ENCODE measurements at places on chromosomes 2 and 18.
A peak's percentile ranks its signal among the peaks of the same experiment; 100 is the strongest.

GRCh38 chr18:8468921-8469335 is 140.3 kb upstream of the RAB12 start:
- no peak for DNase-seq

- no peak for DNase-seq
Measured at GRCh38 chr2:204127238-204127637, 190.7 kb downstream of the ICOS start.

- DNase-seq: no peak
Measured at GRCh38 chr2:221197225-221197856, 374.8 kb downstream of the EPHA4 start.

DNA sequence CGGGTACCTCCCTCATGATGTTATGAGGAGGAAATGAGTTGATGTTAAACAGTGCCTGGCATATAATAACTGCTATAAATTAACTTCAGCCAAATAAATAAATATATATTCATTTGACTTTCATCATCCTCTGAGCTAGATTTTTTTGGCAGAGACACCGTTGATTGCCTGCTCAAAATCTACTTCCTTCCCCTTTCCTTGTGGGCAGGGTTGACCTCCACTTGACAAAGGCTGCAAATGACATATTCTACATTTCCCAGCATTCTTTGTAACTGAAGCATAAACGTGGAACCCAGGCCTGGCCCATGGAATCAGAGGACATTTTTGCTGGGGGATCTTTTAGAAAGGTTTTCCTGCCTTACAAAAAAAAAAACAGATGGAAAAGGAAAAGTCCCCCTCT is 177.8 kb downstream of the TXNL1 start:
- no peak for DNase-seq

DNA sequence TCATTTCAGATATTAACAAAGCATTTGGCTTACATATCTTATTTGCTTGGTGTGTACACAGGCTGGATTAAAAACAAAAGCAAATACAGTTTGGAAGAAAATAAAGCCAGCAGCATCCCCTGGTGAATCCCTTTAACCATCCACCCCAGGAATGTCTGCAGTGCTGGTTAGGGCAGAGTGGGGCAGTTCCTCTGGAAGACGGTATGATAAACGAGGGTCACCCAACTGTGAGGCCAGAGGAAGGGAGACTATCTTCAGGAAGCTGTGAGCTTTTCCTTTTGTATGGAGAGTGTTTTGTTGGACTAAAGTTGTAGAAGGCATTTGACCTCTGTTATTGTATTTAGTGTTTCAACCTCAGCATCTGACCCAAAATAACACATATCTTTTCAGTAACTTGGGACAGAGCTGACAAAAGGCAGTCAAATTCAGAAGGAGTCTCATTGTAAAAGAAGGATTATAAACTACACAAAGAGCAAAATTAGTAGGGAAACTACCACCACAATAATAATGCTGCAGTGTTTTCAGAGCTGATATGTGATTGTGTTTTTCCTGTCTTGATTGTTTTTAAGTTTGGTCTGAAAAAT is 159.1 kb downstream of the FMNL2 start:
- no peak for DNase-seq

- DNase-seq: no peak
Measured at GRCh38 chr2:55966401-55967118, 43.0 kb upstream of the EFEMP1 start.

- peak; percentile 26 for DNase-seq
Measured at GRCh38 chr2:217890445-217890844, 112.3 kb downstream of the TNS1 start.

DNA sequence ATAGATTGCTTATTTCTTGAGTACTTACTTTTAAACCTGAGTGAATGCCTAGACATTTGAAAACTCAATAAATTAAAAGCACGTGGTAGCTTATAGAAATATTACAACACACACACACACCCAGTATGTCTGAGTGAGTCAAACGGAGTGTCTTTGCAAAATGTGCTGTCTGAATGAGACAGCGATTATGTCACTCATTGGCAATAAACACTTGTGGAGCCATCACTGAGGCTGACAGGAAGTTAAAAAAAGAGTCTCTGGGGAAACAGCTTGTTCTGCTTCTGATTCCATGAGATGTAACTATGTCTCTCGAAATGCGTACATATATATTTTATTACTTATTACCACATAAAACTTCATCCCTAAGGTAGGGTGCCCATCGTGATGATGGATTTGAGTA is 22.3 kb upstream of the VPS4B start:
- DNase-seq: peak; percentile 28

- no peak for DNase-seq
Measured at GRCh38 chr2:190184460-190184859, 121.9 kb upstream of the MSTN start.

- no peak for DNase-seq
Measured at GRCh38 chr2:11787991-11788390, 41.6 kb downstream of the LPIN1 start.

DNA sequence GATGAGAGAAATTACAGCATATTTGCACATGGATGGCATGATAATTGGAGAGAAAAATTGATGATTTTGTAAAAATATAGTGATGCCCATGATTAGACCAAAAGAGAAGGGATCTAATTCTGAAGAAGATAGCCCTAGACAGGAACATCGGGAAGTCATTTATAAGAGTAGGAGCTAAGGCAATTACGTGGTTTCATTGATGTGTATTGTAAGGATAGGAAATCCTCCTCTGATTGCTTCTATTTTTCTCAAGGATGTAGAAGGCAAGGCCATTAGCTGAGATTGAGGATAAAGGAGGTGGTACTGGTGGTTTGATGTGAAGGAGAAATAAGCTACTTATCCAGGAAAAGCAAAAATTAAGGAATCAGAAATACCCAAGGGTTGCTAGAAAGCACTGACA is 176.5 kb upstream of the SOX11 start:
- no peak for DNase-seq

DNA sequence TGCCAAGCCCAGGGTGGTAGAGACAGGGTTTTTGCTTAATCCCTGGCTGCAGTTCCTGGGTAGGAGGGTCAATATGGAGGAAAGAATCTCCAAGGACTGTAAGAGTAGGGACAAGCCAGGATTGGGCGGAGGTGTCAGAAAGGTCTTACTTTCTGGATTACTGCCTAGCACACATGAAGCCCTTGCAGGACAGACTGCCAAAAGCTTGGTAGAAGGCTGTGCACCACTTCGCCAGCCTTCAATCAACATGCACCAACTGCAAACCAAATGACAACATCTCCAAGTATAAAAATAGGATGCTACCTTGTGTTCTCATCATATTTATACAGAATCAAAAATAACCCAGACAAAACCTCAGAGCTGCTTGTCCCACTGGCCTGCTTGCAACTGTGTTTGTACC is 3.7 kb downstream of the ZNF142 start:
- no peak for DNase-seq
